Motor neuron (in vitro differentiated cells): ENCODE measurements at places on chromosomes 11 and 22. TPM values are rescaled to one million over a fixed set of nuclear protein-coding genes. Genes with fewer than 3 reads are reported as not detected.

The BTBD18 gene
- total RNA-seq = 1.2 TPM in 2 replicates

GRCh38 chr11:17777738-17778091 lies 43.1 kb downstream of the KCNC1 start:
- no peak for ATAC-seq

The SCGB1D2 gene
- not detected in 2 replicates for total RNA-seq

DNA sequence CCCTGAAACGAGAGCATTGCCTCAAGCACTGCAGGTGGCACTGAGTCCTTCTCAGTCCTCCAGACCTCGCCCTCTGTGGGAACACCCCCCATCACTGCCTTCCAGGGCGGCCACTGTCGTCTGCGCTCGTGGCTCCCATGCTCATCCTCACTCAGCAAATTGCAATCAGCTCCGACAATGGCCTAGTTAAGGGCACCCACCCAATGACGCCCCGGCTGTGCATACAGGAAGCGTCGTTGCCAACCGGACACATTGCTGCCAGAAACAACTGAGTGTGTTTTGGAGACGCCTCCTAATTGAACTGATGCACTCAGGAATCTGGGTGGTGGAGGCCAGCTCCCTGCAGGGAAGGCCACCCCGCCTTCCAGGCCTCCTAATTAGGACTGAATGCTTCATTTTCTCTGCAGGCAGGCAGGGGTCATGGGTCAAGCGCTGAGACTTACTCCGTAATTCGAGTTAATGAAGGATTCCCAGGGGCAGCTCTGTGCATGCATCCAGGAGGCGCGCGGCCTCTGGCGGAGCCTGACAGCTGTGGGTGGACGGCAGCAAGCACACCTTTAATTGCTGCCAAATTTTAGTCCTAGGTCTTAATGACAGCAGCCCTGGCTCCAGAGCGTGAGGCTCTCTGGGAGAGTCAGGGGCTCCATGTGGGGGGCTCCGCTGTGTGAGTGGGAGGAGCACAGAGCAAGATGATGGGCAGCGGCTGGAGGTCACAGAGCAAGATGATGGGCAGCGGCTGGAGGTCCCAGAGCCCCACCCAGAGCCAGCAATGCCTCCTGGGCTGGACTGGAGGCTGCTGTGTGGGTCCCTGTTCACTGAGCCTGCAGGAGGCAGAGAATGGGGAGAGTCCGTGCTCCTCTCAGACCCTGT lies 199.0 kb downstream of the BRD1 start:
- ATAC-seq = peak; percentile 69

DNA sequence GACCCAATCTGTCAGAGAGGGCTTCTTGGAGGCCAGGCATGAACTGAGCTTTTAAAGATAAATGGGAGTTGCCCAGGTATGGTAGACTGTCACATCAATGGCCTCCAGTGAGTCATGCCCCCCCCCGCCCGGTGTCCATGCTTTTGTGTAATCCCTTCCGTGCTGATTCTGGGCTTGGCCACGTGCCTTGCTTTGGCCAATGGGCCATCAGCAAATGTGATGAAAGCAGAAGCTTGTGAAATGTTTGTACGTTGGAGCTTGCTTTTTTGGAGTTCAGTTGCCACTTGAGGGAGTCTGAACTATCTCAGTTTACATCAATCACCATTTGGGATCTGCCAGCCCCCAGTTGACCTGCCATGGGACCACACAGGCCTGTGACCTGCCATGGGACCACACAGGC lies 4.3 kb upstream of the THY1 start:
- no peak for ATAC-seq
